ENCODE measurements at places on chromosomes 3 and 15.
A peak's percentile ranks its signal among the peaks of the same experiment; 100 is the strongest.

- no peak for DNase-seq
Observed at GRCh38 chr15:83030021-83030420, 18.6 kb upstream of the C15orf40 start.

DNA sequence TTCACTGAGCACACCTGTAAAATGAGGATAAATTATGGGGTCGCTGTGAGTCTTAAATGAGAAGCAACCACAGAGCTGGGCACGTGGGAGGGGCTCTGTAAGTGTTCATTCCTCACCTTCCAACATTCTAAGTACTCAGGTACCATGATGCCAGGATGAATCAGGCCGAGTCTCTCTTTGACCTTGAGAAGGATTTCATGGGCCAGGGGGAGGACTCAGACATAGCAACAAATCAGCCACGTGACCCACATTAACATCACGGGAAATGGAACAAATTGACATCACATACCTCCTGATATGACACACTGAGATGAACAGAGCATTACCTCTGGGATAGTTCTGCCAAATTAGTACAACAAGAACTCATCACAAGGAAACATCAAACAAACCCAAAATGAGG is 35.2 kb upstream of the USP3 start:
- no peak for DNase-seq

DNA sequence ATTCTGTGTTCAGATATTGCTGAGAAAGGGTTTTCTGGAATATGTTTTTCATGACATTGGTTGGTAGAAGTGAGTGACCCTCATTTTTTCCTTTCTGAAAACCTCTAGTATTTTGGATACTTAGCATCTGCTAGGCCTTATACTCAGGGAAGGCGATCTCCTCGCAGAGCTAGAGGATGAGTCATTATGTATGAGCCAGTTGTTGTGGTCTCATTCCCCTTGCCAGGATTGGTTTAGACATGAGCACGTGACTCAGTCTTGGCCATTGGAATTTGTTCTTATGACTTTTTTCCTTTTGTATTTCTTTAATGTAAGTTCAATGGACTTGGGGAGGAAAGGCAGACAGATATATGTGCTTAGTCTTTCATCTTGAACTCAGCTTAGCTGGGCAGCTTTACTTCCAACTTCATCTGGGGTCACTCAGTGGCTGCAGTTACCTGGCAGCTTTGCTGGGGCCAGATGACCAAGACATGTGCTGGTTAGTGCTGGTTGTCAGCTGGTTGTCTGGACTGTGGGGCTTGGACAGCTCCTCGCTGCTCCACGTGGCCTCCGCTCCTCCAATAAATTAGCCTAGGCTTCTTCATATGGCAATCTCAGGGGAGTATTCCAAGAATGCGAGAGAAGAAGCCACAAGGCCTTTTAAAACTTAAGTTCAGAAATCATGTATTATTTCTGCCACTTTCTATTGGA is 207.5 kb downstream of the IL20RB start:
- DNase-seq: no peak

GRCh38 chr3:183210341-183210740 is 42.7 kb upstream of the B3GNT5 start:
- no peak for DNase-seq

DNA sequence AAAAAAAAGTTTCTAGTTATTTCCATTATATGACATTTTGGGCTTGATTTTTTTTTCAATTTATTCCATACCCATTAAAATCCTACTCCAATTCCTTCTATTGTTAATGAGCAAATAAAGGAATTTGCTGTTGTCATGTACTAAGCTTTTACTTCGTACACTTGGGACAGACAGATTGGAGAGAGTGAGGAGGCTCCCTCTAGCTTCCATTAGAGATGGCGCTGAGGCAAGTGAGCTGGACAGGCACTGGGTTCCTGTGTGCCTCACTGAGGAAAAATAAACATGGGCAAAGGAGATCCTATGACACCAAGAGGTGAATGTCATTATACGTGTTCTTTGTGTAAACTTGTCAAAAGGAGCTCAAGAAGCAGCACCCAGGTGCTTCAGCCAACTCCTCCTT is 441.1 kb upstream of the MDFIC2 start:
- DNase-seq: no peak

GRCh38 chr3:32816439-32817256 is 1.1 kb upstream of the TRIM71 start:
- DNase-seq: peak; percentile 91

DNA sequence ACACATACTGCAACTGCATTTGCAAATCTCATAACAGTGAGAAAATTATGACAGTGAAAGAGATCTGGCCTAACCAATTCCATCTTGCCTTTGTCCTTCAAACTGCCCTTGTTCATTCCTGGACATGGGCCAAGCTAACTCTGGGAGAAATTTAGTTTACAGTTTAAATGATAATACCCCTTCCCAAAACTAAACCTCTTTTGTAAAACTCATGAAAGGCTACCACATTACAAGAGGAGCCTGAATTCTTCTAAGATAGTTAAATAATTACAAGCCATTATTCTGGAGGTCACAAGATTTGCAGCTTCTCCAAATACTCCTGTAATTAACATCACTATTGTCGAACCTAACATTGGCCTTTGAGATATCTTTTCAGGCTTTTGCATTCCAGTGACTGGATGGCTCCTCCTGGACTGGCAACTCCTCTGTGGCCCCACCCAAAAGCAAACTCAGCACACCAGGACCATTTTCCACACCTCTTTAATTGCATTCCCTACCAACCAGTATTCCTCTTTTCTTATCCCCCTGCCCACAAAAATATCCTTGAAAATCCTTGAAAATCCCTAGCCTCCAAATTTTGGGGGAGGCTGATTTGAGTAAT is 8.8 kb upstream of the FAM240A start:
- DNase-seq: no peak

Measured in iPS DF 19.7 (cell line).